CD4-positive, alpha-beta T cell treated with Interferon alpha-2 for 1 hour (primary cell): ENCODE measurements at places on chromosomes 3 and 15.

DNA sequence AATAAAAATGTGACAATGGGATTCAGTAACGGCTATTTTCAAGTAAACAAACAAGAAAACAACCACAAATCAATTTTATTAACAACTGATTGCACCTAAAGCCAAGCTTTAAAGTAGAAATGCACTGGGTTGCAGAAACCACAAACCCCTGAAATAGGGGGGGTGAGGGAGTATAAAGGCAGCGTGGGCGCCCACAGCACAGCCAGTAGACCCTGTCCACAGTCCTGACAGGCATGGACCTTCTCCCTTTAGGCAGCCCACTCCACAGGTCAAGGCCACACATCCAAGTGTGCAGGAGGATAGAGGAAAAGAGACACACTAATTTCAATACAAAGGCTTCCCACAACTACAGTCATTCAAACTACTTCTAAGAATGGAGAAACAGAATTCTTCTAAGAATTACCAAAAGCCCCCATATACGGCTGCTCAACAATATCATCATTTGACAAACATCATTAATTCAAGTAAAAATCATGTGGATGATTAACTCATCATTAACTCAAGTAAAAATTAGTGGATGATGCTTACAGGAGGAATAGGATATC lies 48.7 kb downstream of the CHSY1 start:
- DNase-seq = no peak

DNA sequence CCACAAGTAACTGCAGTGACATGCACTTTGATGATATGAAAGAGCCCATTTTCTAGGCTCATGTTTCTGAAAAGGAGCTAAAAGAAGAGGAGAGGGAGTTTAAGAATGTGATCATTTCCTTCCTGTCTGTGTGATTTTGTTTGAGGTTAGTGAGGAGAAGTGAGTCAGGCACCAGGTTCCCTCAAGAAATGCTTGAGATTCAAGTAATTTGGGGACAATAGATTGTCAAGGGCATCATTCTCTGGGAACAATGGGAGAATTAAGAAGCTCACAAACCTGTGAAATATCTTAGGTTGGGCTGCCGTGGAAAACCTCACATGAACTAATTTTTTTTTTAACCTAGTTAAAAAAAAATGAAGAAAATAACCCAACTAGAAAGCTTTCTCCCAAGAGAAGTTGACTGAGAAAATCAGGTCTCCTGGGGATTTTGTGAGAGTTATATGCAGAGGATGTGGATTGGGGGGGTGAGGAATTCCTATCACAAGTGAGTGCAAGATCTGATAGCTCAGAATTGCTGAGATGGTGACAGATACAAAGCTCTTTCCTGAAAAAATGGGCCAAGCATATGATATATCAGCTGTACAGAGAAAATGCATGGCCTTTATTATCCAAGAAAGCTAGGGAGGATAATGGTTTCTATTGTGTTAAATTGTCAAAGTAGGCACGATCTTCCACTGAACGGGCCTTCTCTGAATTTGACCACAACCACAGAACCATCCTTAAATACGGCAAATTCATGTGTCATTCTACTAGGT lies 203.3 kb downstream of the FEZF2 start:
- no peak for DNase-seq

GRCh38 chr3:143242101-143242500 lies 122.5 kb downstream of the CHST2 start:
- DNase-seq = no peak

DNA sequence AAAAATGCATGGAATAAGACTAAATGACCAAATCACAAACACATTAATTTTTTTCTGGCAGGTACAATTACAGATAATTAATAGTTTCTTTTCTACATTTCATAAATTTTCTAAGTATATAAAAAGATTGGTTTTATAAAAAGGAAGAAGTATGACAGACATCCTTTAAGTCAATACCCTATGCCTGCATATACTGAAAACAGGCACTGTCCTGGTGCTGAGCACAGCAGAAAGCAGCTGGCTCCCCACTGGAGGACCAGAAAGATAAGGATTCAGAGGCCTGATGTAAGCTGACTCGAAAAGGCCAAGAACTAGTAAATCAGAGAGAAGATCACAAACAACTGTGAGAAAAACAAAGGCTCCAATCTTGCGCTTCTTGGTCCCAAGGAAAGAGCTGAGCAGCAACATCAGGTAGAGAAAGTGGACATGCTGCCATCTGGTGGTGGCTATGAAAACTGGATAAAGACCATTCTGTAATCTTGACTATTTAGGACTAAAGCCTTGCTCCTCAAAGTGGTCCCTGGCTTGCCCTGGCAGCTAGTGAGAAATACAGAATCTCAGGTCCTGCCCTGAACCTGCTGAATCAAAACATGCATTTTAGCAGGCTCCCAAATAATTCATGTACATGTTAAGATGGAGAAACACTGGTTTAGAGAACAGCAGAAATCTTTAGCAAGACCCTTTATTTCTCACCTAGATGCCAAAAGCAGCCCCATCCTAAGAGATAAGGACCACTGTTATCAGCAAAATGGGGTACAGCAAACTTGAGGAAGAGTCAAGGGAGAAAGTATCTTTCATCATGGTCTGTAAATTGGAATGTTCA lies 76.0 kb downstream of the TRANK1 start:
- peak; percentile 68 for DNase-seq

DNA sequence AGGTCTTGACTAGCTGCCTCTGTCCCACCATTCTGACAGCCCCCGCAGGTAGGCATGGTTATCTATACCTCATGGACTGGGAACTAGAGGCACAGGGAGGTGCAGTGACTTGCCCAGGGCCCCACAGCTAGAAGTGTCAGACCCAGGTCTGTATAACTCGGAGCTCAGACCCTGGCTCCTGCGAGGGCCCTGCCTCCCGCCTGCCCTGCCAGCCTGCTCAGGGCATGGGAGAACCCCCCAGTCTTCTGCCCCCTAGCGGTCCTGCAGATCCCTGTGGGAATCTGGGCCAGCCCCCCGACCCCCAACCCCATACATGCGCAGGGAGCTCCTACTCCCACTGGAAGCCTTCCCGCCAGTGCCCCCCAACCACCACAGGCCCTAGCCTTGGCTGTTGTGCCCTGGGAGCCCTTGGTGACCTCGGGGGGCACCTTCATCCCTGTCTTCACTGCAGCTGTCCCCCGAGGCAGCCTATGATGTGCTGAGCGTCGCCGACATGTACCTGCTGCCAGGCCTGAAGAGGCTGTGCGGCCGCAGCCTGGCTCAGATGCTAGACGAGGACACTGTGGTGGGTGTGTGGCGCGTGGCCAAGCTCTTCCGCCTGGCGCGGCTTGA lies 6.9 kb downstream of the ABTB1 start:
- DNase-seq = no peak

DNA sequence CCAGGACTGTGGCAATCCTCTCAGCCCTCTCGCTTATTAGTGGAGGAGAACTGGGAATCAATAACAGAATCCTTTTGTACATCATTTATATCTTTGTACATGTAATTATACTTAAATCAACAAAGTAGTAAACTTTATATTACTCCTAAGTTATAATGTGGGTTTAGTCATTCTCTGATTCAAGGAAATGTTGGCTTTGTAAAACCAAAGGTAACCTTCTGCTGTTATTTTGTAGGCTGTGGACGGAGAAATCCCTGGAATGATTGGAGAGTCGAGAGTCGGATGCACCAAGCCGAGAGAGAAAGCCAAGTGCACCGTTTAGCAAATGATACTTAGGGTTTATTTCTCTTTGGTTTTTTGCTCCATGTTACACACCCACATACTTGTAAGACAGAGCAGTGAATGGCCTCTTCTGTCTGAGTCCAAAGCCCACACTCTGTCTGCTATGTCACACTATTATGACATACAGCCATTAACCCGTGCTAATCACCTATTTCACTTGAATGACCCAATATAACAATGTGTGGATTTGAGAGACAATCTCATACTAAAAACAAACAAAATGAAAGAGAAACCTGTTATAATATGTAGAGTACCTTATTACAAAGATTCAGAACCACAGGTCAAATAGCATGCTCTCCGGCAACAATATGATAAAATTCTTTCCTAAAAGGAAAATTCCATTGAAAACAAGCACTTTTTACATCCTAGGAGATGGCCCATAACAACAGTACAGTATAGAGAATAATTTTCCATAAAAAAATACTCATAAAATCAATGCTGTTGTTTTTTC lies 72.2 kb downstream of the MECOM start:
- no peak for DNase-seq

DNA sequence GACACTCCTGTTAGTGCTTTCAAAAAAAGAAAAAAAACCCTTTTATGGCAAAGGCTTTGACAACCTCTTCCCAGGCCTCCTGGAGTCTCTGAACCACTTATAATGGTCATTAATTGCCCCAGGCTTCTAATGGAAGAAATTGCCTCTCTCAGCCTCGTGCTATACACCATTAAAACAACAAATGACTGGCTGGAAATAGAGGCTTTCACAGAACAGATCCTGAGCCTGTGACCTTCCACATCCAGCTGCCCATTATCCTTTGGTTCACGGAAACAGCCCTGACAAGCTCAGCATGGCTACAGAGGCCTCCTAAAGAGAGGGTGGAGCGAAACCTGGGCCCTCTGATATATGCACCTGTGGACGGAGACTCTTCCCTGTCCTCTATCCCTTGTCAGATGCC lies 26.8 kb upstream of the MKRN3 start:
- DNase-seq = no peak

- no peak for DNase-seq
Observed at GRCh38 chr3:58266577-58266976, 29.0 kb downstream of the ABHD6 start.

DNA sequence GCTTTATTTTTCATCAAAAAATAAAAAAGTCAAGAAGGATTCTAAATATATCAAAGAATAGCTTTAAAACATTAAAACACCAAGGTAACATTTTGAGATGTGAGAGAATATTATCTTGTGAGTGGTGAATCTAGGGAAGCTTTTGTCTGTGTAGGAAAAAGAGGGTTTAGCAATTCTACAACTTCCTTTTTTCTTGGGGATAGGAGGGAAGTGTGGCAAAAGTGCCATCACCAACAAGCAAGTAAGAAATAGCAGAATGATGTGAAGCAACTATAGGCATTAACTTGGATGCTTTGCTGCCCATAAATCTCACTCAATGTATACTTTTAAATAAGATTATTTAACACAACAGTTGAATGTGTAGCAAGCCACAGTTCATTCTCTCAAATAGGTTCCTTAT lies 57.8 kb upstream of the SUCLG2 start:
- DNase-seq = no peak

GRCh38 chr3:46905661-46906451 lies 28.3 kb downstream of the PTH1R start:
- DNase-seq = no peak

- no peak for DNase-seq
Observed at GRCh38 chr15:33831646-33832045, 136.7 kb upstream of the CHRM5 start.

DNA sequence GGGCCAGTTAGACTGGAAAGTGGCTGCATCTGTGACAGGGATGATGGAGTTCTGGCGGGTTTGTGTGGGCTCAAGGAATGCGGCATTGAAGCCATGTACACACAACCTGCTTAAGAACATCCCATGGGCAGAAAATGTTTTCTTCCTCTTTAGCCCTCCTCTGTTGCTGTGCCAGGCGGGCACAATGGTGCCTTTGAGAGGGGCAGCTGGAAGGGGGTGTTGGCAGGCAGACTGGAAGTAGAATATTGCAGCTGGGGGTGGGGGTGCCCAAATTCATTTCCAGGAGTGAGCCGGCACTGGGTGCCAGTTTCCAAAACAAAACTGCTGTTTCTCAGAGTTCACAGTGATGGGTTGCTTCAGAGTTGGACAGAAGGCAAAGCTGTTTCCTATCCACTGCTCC lies 91.8 kb upstream of the ETV5 start:
- DNase-seq = no peak

- DNase-seq = peak; percentile 46
Observed at GRCh38 chr3:132352556-132353143, 35.4 kb downstream of the ACP3 start.

- no peak for DNase-seq
Observed at GRCh38 chr3:11167590-11167989, 13.3 kb downstream of the HRH1 start.

DNA sequence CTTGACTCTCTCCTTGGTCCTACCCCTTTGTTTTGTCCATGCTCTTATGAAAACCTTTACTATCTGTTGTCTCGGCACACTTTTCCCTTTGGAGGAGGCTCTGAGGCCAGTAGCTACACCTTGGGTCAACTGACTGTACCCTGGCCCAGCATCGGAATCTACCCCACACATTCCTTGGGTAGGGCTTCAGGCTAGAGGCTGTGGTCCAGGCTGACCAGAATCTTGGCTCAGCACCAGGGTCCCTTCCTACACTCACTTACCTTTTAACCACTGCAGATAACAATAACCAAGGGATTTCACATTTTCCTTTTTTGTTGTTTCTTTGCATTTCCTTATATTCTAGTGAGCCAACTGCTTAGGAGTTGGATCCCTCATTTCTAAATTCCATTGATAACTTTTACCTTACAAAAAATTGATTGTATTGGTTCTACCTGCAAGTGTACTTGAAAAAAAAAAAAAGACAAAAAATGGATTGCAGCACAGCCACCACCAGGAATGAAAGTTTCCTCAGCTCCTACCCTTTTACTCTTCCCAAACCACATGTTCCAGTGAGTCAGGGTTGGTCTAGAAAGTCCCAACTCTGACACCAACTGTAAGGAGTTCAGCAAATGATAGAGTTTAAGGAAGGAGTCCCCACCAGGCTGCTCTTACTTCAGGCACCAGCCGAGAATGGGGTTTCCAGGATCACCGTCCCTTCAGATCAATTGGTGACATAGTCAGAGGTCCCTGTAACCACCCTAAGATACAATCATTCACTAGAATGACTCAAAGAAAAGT lies 95.6 kb downstream of the FBLN2 start:
- DNase-seq = no peak

DNA sequence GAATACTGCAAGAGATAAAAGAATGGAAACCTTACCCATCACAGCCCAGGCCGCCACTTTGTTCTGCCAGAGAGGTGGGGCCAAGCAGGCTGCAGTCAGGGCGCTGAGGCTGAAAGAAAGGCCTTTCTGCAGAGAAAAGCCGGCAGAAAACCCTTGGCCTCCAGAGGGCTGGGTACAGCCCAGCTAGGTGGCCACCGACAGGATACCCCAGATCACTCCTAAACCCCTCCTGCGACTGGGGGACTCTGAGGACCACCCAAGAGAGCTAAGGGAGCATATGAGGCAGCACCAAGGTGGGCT lies 69.3 kb downstream of the SMAD6 start:
- no peak for DNase-seq

- no peak for DNase-seq
Observed at GRCh38 chr3:179000144-179000543, 71.5 kb downstream of the ZMAT3 start.

GRCh38 chr3:132978464-132978863 lies 59.7 kb upstream of the TMEM108 start:
- DNase-seq = no peak

- no peak for DNase-seq
Observed at GRCh38 chr15:41746802-41747201, 27.5 kb upstream of the MAPKBP1 start.

GRCh38 chr3:176190755-176191154 lies 1006.5 kb downstream of the TBL1XR1 start:
- DNase-seq = no peak

- DNase-seq = no peak
Observed at GRCh38 chr3:59922192-59922591, 872.4 kb upstream of the CFAP20DC start.
